ENCODE measurements at places on chromosomes 6 and 20.

DNA sequence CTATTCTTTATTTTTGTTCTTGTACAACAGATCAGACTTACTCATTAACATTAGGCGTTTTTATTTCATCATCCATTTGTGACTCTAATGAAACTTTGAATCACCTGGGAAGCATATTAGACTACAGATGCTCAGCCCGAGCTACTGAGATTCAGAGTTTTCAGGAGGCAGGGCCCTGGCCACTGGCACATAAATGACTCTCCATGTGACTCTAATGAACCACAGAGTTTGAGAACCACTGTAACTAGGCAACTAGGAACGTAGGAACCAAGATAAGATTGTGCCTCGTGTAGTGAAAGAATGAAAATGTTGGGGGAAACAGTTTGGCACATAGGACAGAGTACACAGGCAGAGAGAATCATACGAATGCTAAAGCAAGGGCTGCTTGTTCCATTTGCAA is 405.9 kb upstream of the BTBD3 start:
- DNase-seq = no peak

GRCh38 chr6:435441-436307 is 44.1 kb downstream of the IRF4 start:
- no peak for DNase-seq

- DNase-seq = no peak
These were observed 96.2 kb downstream of the PLCB1 start for GRCh38 chr20:8228315-8228714.

GRCh38 chr6:24228681-24229255 is 102.8 kb downstream of the NRSN1 start:
- no peak for DNase-seq

DNA sequence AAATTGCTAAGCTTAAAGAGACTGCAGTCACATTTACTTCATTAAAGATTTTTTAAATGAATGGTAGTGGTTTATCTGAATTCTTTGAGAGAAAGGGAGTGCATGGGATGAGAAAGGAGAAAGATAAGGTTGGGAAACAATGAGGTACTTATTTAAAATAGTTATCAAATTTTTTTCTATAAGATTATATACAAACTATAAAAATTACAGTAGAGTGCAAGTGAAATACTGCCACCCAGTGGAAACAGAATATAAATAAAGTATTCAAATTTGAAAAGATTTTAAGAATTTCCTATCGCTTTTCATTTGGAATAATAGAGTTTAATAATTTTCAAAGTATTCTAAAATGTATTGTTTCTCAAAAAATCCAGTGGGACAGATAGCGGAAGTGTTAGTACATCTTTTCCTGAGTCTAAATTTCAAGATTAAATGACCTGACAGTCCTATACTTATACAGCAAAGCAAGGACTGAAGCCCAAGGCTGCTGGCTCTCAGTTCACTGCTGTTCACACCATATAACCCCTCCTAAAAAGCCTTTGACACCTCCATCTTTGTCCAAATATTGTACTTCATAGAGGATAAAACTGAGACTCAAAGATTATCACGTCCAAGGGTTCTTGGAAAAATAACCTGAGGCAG is 31.1 kb downstream of the EPM2A start:
- DNase-seq = no peak

DNA sequence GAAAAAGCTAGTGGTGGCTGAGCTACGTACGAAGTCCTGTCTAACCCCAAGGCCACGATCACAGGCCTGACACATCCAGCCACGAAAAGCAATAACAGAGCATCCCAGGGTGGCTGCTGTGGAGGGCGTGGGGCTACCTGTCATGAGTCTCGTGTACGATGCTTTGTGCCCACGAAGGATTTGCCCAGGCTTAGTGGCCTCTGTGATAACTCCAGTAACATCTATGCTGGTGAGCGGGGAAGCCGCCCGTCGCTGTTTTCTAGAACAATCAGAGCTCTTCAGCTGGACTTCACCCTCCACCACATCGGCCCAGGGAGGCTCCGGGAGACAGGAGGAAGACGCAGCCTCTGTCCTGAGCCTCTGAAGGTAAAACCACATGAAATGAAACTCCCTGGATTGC is 250.5 kb downstream of the TAF4 start:
- no peak for DNase-seq

- no peak for DNase-seq
These were observed 204.8 kb upstream of the NOX3 start for GRCh38 chr6:155660251-155660977.

DNA sequence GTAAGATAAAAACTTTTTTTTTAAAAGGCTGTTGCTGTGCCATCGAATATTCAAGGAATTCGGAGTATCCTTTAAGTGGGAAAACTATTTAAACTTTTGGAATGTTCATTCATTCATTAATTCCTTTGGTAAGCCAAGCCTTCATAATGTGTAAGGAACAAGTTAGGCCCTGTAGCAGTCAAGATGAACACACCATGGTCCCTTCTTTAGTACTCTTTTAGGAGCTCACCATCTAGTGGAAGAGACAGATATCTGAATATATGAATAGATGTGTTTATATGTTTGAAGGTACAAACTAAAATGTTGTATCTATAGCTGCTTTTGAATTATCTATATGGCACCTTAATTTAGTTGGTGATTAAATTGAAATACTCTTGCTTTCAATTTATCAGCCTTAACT is 5.8 kb downstream of the SPO11 start:
- DNase-seq = no peak

Data from renal cortex interstitium (tissue), 15 donors.